CD4-positive, CD25-positive, alpha-beta regulatory T cell (primary cell): ENCODE measurements at places on chromosomes 13 and 19. TPM values are rescaled to one million over a fixed set of nuclear protein-coding genes. Genes with fewer than 3 reads are reported as not detected.
A peak's percentile ranks its signal among the peaks of the same experiment; 100 is the strongest.

DNA sequence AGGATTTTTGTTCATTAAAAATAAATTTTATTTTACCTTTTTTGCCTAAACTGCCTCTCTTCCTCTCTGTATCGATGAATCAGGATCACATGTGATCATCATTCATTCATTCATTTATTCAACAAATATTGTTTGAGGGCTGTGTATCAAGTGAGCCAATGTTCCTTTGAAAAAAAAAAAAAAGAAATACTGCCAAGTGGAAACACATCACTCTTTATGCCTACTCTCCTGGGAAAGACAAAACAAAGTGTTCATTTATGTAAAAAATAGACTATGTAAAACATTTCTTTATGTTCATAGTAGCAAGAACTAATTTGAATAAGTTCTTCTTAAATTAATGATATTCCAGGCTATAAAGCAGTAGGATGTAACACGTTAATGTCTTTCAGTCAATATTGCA lies 233.1 kb downstream of the POSTN start:
- no peak for DNase-seq

GRCh38 chr13:73674570-73674969 lies 459.6 kb downstream of the KLF12 start:
- no peak for DNase-seq

- DNase-seq = no peak
These were observed 234.6 kb upstream of the RFC3 start for GRCh38 chr13:33583398-33583797.

GRCh38 chr13:110227864-110228643 lies 78.9 kb downstream of the COL4A1 start:
- no peak for DNase-seq

DNA sequence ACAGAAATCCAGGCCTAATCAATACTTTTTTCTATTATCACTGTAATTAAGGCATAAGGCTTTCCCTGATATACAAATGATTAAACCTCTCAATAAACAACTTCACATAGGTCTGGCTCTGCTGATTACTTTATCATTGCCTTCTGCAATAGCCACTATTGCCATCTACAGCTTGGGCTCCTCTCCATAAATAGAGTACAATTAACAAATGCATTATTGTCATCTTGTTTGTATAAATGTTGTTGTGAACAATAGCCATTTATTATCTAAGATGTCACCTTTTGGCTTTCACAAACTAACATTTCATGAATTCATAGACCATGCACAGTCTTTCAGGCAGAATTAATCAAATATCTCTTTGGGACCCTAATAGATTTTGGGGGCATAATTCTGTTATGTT lies 53.3 kb downstream of the NHLRC3 start:
- DNase-seq = no peak

- DNase-seq = no peak
These were observed 1507.5 kb downstream of the OLFM4 start for GRCh38 chr13:54536112-54536511.

GRCh38 chr19:7293762-7294557 lies at the start of gene INSR:
Gene INSR, minus strand, starts transcription at chr19:7294414. Its CDS starts 523 bp downstream, at chr19:7293891.
- no peak for DNase-seq

GRCh38 chr19:38387550-38388348 lies at the start of gene GGN:
Gene GGN, minus strand, starts transcription at chr19:38388034. Its CDS starts 773 bp downstream, at chr19:38387261.
- peak; percentile 74 for DNase-seq

Gene SHISA2
- total RNA-seq = 1.7 TPM

Gene CLEC17A
- total RNA-seq = 0.25 TPM
